Psoas muscle (tissue), 8 donors: ENCODE measurements at places on chromosomes 6 and 20. TPM values are rescaled to one million over a fixed set of nuclear protein-coding genes. Genes with fewer than 3 reads are reported as not detected.

The MCCD1 gene
- total RNA-seq: not detected

DNA sequence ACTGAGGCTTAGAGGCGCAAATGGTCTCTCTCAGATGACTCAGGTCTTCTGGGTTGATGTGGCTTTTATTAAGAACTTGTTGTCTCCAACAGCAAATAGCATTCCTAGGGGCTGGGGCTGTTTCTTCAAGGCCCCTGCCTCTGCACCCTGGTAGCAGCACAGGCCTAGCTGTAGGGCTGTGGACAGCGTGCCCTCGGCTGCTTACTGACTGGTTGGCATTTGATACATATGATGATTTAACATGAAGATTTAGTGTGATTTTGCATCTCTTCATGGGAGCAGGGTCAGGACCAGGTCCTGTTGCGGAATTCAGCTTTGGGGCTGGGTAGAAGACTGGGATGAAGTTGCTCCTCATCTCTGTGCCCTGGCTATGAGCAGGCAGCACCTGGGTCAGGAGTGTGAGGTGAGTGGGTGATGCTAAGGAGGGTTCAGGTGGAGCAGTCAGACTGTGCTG is 24.3 kb upstream of the IER3 start:
- DNase-seq: no peak

GRCh38 chr6:144978208-144978607 is 693.1 kb downstream of the UTRN start:
- DNase-seq: no peak

DNA sequence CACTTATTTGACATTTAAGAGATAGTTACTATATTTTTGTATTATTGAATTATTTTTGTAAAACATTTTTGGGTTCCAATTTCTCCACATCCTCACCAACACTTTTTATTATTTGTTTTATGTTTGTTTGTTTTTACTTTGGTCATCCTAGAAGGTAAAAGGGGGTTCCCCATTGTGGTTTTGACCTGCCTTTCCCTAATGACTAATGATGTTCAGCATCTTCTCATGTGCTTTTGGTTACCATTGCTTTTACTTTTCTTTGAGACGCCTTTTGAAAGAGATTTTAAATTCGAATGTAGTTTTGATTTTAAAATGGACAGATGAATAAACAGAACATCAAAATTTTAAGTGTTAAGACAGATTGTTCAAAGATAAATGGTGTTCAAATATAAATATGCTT is 46.9 kb downstream of the AK9 start:
- no peak for DNase-seq

GRCh38 chr6:23659125-23659524 is 466.9 kb upstream of the NRSN1 start:
- no peak for DNase-seq

The ARFGEF3 gene
- 0.54 TPM for total RNA-seq

- DNase-seq: no peak
These were observed 17.6 kb upstream of the PYGB start for GRCh38 chr20:25230166-25230831.
